ENCODE measurements at places on chromosomes 7 and 10.

- DNase-seq: no peak
These were observed 335.9 kb upstream of the PLXDC2 start for GRCh38 chr10:19480353-19480752.

DNA sequence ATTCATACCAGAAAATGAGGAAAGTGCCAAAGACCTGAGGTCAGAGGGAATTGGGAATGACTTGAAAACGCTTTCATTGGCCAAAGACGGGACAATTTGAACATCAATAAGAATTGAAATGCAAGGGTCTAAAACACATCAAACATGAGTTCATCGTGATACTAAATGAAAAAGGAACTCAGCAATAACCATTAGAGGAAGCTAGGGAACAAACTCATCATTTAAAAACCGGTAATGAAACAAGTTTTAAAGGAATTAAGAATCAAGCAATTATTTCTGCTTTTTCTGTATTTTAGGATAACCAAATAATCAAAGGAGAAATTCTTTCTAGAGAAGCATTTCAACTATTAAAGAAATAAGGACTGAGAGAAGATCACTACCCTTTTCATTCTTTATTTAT is 303.1 kb downstream of the ARHGAP12 start:
- DNase-seq: no peak

GRCh38 chr7:148754912-148755311 is 56.2 kb downstream of the CUL1 start:
- DNase-seq: no peak

DNA sequence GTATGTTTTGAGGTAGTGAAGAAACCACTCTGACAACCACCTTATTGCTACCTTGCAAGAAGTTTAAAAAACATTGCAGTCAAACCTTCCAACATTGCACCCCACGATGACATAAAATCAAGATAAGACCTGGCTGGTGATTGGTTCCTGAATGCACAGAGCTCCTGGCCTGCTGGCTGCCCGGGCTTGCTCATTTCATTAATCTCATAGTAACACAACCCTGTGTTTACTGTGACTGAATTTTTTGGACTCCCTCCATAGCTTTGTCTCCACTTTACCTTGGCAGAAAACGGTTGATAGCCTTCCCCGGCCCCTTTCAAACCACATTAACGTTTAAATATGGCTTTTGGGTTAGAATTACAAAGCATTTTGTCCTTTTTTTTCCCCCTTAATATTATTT is 27.5 kb downstream of the VWA2 start:
- no peak for DNase-seq

DNA sequence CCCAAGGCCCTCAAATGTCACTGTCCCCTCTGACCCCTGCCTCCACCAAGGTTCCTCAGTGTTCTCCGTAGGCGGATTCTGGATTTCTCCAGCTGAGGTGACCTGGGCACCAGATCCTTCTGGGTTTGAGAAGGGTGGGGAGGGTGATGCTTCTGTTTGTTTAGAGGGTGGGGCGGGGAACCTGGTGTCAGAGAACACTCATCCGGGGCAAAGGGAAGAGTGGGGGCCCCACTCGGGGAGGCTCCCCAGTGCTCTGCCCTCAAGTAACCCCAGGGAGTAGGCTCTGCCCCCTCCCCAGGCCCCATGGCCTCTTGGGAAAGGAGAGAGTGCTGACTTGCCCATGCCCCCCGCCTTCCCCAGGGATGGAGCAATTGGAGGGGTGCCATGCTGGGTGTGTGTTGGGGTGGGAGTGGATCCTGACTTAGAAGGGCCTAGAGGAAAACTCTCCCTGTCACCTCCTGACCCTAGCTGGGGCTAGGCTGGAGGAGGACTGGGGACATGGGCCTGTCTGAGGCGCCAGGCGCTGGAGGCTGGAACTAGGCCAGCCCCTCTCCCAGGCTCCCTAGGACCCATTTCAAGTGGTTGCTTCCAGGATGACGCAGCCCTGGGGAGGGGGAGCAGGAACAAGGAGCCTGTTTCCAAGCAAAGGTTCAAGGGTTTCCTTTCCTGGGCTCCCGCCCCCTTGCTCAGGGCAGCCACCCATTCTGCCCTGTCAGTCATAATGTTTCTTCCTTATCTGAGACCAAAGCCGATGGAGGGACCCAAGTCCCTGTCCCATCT is 27.9 kb downstream of the KAZALD1 start:
- no peak for DNase-seq

DNA sequence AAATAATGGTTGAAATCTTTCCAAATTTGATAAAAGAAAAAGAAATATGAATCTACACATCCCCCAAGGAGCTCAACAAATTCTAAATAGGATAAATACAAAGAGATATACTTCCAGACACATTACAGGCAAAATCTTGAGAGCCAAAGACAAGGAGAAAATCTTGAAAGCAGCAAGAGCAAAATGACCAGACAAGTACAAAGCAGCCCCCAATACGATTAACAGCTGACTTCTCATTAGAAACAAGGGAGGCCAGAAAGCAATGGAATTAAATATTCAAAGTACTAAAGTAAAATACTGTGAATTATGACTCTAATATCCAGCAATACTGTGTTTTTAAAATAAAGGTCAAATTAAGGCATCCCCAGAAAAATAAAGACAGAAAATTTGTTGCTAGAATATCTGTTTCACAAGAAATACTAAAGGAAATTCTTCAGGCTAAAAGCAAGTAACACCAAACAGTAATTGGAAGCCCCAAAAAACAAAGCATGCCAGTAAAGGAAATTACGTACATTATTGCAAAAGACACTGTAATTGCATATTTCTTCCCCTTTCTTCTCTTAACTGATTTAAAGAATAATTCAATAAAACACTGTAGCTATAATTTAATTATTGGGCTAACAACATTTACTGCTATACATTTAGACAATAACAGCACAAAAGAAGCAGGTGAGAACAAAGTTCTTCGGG is 36.4 kb downstream of the ZNF438 start:
- DNase-seq: no peak

DNA sequence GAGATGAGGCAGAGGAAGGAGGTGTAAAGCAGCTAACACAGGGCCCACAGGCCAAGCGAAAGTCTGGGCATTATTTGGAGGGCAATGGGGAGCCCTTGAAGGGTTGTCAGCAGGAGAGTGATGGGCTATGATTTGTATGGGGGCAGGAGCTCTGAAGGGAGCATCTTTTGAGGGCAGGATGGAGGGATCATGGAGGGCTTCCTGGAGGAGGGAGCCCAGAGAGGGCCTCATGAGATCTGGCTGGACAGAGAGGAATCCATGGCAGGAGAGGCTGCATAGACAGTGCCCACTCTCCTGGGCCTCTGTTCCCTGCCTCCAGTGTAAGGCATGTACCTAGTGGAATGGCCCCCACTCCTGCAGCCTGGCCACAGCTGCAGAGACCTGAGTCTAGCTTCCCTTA is 136.6 kb upstream of the PPIF start:
- DNase-seq: no peak

- DNase-seq: no peak
These were observed 12.0 kb upstream of the LRRC61 start for GRCh38 chr7:150311146-150311545.

DNA sequence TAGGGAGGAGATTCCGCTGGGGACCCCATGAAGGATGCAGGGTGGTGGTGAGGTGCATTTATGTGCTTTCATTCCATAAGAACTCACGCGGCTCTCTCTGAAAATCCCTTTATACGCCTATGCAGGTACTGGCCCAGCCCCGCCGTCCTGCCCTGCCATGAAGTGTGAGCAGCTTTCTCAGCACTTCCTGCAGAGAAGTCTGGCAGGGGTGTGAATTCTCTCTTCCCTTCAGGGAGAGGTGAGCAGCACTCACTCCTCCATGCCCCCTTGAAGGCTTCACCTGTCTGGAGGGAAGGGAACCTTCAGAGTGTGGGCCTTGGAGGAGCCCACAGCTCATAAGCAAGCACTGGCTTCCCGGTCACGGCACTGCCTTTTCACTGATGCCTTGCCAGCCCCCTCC is 34.0 kb downstream of the PPP2R2D start:
- DNase-seq: no peak

DNA sequence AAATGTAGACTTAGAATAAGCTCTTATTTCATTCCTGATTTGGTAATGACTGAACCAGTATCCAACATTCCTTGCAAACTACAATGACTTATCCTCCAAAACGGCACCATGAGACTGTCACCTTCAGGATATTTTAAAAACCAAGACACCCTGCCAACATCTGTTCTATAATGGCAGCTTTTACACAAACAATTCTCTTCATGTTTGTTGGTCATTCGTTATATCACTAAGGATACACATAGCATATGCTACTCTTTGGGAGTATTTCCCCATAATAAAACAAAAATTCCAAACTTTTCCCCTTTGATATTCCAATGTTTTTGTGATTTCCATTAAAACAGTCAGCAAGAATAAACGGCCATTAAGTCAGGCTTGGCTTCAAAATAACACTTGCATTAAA is 215.4 kb downstream of the GLI3 start:
- no peak for DNase-seq

DNA sequence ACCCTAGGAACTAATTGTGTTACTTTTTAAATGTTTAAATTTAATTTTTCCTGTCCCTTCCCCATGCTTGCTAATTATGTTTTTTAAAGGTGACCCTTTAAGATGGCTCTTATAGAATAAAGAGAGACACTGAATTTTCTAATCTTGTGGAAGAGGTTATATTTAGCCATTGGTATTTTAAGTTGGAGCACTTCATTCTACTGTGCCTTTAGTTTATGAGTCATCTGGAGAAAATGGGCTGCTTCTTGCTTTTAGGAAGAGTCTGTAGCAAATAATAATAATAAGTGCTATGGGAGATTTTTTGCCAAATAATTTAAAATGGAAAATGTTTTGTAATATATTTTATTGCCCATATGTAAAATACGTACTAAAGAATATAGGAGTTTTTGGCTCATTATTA is 139.7 kb downstream of the ADK start:
- DNase-seq: no peak

GRCh38 chr10:47107007-47107747 is 192.8 kb upstream of the GDF10 start:
- no peak for DNase-seq

DNA sequence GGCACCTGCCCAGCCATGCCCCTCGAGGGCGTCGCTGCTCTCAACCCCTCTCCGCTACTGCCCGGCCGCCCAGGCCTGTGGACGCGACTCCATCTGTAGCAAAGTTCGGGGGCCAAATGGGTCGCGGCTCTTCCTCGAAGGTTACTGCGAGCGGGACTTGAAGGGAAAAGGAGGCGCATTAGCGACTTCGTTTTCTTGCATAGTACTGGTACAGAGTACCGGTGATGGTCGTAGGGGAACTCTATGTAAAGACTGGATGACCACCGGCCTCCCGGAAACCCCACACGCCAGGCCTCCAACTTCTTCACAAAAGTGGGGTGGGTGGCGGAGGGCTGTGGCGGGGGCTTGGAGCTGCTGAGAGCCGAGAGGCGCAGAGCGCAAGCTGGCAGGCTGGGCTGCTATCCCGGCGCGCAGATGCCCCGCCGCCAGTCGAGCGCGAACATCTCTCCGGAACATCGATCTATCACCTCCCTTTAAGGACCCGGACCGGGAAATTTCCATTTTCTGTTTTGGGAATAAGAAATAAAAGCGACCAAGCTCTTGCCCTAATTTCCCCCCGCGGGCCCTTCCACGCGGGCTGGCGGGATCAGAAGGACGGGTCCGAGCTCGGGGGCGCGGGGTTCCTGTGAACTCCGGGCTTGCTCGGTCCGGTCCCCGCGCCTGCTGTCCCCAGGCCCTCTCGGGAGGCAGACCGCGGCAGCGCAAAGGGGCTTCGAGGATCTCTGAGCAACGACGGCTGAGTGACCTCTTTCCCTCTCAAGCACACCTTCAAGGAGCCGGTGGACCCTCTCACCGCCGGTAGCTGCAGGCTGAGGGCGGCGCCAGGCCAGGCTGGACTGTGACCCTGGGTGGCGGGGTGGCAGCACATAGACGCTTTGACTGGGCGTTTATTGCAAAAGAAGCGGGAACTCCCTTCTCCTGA is 12.2 kb upstream of the FEZF1 start:
- no peak for DNase-seq

- no peak for DNase-seq
These were observed 58.7 kb downstream of the ANKIB1 start for GRCh38 chr7:92304406-92304893.

- DNase-seq: peak; percentile 68
These were observed 80.8 kb downstream of the PAX2 start for GRCh38 chr10:100826031-100826651.

GRCh38 chr7:50293509-50294179 is 10.9 kb upstream of the IKZF1 start:
- DNase-seq: peak; percentile 41

DNA sequence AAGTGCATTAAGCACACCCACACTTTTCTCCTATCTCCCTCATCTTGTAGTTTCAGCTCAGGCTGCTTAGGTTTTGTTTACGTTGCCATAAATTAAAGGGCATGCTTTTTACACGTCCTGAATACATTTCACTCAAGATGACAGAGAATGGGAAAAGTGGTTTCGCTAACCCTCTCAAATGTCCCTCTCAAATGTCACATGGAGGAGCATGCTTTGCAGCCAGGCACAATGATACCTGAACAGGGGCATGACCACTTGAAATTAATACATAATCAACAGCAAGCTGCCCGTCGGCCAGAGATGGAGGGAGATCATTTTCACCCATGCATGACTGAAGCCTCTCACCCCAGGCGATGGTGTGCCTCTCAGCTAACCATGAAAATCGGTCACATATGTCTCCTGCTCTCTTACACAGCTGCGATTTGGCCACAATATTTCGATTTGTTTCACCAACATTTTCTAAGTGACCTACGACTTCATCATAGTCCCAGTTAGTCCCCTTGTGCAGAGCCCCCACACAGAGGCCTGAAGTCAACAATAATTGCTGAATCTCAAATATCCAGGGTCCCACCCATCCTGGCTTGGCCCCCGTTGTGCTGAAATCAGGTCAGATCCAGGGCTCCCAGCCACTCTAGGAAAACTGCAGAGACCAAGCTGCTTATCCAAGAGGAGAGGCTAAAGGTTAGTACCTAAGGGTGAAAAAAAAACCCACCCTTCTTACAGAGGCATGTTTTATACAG is 373.9 kb upstream of the NFE2L3 start:
- no peak for DNase-seq

- DNase-seq: no peak
These were observed 237.8 kb downstream of the PAXIP1 start for GRCh38 chr7:154765118-154765517.

DNA sequence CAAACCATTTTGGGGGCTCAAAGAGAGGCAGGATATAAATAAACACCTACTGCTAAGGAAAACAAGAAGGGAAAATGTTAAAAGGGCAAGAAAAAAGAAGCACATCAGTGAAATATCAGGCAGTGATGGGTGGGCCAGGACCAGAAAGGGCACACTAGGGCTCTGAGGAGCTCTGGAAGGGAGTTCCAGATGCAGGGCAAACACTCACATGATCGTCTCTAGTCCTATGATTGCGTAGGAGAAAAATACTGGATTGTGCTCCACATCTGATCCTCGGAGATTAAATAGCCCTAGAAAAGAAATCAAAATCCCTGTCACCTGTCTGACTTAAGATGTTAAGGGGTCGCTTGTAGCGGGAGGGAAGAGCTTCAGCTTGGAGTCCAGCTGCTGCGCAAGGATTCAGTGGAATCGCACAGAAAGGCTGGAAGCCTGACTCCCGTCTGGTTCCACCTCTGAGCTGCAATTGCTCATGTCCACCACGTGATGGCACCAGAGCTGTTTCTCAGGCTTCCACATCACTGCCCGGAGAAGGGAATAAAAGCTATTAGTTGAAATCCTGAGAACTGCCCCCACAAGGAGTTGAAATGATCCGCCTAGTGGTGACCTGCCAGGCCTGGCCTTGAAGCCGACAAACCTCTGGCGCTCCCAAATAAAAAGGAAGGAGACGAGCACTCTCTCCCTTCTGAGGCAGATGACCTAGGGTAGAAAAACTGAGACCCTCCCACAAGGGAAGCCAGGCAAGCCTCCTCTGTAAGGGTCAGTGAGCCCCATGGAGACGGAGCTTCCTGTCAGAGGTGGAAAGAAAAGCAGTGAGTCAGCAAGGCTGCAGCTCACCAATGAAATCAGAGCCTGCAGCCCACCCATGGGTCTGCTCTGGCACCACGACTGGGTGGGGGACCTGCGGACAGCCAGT is 39.2 kb downstream of the XPNPEP1 start:
- peak; percentile 74 for DNase-seq
